ENCODE measurements at places on chromosomes 6 and 20.

DNA sequence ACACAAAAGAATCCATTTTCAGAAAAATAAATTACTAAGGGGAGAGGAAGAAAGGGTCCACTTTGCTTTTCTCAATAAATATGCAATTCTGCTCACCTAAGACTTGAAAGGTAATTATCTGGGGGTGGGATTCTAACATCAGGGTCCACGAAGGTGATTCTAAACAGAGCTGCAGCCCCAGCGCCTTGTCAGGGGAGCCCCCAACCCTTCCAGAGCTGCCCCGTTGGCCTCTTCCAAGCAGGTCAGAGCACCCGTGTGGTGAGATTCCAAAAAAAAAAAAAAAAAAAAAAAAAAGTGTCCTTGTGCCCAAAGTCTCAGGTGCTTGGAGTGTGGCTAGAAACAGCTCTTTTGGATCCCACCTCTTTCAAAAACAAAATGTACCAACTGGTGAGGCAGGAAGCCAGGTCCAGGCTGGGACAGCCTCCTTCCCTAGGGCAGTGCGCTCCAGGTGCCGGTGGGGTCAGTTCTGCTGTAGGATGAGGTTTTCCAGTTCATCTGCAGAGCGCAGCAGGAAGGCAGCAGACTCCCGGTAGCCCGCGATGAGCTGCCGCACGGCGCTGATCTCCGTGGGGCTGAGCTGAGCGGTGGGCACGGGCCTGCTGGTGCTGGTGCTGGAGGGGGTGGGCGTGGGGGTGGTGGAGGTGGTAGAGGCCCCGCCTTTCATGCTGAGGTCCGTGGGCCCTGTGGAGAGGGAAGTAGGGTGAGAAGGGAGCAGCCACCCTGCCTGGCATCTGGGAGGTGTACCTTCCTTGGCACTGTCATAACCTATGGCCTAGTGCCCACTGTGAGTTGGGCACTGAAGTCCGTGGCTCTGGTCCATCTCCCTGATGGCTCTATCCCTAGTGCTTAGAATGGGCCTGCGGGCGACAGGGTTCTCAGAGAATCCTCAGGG, 89.3 kb downstream of the ASXL1 start:
- no peak for DNase-seq

DNA sequence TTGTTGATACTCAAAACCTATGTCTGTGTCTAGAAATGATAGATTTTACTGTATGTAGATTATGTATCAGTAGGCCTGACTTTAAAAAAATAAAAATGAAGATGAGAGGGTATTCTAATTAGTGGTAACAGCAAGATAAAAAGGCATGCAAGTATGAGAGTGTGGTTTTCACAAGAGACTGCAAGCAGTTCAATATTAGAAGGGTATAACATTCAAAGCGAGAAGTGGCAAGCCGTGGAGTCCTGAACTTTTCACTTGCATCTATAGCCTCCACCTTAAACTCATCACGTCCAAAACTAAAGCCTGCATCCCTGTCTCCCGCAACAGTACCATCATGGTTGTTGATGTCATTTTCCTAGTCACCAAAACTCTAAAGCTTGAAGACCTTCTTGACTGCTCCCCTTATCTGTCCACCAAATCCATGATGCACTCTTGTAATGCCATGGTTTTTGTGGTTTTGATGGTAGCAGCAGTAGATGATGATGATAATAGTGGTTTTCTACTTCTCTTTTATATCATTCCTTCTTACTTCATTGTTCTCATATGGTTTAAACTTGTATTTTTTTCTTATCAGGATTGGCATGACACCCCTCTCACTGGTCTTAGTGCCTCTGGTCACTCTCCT, 9.2 kb upstream of the CGA start:
- no peak for DNase-seq

DNA sequence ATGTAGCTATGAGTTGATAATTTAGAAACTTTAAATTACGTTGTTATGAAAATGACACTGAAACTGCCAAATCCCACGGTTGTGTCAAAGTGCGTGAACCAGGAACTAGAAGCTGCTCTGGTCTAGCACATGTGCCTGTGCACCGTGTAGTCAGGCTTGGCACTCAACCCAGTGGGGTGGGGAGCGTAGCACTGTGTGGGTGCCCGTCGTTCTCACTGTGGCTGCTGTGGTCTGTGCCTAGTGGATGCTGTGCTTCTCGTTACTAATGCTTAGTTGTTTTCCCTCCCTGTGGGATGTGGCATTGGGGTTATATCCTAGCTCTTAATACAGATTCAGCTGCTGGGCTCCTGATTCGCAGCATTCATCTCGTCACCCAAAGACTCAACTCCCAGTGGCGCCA, 46.2 kb upstream of the ADIG start:
- peak; percentile 2 for DNase-seq

DNA sequence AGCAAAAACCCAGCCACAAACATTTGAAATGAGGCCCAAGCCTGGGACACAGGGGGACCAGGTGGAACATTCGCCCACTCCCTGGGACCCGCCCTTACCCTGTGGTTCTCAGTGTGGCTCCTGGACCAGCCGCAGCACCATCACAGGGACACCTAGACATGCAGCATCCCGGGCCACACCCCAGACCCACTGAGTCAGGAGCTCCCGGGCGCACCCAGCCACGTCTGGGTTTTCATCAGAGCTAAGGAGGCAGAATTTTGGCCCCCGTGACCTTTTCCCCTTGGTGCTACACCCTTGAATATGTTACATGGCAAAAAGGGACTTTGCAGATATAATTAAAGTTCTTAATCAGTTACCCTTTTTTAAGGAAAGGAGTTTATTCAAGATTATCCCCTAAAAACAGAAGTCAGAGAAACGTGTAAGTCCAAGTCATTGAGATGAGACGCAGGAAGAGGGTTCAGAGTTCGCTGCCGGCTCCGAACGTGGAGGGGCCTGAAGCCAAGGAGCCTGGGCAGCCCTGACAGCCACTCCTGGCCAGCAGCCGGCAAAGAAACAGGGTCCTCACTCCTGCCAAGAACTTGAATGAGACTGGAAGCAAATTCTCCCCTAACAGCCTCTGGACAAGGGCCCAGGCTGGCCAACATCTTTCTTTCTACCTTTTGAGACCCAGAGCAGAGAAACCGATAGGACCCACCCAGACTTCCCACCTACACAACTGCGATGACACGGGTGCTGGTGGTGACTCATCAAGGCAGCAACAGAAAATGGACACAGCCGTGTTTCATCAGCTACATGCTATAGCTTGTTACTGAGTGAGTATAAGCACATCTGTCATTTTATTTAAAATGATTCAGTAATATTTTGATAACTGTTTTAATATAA, 25.3 kb downstream of the BFSP1 start:
- peak; percentile 37 for DNase-seq

GRCh38 chr20:13338999-13339411, 117.9 kb downstream of the ISM1 start:
- DNase-seq = no peak

DNA sequence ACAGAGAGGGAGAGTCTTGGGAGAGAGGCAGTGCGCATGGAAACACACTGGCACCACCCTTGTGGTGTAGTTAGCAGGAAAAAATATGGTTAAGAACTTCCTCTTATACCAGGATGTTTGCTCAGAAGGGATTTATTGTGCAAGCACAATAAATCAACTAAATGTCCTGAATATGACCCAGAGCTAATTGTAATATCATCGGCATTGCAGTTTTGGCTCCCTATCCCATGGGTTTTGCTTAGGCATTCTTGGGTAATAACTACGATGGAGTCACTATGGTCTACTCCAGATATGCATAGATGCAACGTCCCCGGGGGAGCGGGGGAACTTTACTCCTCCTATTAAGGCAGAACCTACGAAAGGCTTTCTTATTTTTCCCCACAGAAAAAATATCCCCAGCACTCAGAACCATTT, 751.6 kb downstream of the EYS start:
- DNase-seq = no peak

- no peak for DNase-seq
Measured at GRCh38 chr20:43415661-43416430, 41.9 kb upstream of the SRSF6 start.

DNA sequence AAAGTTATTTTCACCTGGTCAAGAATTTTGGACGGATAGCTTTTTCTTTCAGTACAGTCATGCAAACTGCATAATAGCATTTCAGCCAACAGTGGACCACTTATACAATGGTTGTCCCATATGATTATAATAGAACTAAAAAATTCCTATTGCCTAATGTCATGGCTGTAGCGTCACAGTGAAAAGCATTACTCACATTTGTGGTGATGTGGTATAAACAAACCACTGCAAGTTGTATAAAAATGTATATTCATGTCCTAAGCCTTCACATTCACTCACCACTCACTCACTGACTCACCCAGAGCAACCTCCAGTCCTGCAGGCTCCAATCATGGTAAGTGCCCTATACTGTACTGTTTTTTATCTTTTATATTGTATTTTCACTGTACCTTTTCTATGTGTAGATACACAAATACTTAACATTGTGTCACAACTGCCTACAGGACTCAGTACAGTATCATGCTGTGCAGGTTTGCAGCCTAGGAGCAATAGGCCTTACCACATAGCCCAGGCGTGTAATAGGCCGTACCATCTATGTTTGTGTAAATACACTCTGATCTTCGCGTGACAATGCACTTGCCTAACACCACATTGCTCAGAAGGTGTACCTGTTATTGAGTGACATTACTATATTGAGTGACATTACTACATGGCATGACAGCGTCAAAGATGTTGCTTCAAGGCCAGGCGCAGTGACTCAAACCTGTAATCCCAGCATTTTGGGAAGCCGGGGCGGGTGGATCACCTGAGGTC, 17.9 kb downstream of the ABHD12 start:
- no peak for DNase-seq

- DNase-seq = peak; percentile 26
Measured at GRCh38 chr20:45011108-45011526, 44.8 kb downstream of the STK4 start.

DNA sequence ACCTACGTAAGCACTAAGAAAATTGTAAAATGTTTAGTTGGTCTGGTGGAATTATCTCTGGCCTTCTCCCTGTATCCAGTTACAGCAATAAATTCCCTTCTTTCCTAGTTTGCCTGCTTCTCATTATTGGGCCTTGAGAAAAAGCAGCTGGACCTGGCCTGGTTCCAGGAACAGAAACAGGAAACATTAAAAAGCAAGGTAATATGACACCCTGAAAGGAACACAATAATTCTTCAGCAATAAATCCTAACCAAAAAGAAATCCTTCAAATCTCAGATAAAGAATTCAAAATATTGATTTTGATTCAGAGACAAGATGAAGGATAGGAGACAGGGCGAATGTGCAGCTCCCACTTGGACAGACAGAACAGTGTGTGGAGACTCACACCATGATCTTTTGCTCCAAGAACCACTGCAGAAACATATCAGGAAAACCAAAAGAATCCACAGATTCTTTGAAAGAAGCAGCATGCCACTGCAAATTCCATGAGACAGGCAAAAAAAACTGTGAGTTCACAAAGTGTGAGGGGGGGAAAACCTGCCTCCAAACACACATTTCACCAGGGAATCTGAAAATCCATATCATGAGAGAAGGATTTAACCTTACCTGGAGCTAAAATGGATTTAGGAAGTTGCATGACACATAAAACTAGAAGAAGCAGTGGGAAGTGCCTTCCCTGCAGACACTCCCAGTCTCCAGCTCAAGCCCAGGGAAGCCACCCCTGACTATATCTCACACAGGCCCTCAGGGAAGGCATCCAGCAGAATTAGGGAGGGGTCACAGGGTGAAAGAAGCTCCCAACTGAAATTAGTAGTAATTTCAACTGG, 28.9 kb downstream of the TREM1 start:
- DNase-seq = no peak

DNA sequence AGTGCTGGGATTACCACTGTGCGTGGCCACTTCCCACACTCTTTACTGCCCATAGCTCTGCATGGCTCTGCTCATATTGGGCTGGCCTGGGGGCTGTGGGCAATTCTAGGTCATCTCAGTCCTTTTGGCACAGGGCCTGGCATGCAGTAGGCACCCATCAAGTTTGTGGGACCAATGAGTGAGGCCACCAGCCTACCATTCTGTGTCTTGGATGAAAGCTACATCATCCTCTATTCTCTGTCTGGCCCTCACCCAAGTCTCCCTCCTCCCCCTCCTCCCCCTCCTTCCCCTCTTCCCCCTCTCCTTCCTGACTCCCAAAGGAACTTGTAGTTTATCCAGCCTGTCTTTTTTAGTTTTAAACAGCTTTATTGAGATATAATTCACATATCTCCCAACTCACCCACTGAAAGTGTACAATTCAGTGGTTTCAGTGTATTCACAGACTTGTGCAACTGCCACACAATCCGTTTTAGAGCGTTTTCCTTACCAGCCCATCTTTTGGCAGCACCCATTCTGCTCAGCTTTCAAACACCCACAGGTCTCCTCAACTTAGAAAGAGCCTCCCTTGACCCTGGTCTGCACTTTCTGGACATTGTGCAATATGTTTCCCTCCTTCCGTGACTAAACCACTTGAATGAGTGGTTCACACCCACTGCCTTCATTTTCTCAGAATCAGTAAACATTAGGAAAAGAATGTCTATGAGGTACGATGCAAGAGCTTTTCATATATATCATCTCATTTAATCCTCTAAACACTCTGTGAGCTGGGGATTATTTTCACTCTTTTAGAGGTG, 21.5 kb upstream of the MRPS18A start:
- no peak for DNase-seq

DNA sequence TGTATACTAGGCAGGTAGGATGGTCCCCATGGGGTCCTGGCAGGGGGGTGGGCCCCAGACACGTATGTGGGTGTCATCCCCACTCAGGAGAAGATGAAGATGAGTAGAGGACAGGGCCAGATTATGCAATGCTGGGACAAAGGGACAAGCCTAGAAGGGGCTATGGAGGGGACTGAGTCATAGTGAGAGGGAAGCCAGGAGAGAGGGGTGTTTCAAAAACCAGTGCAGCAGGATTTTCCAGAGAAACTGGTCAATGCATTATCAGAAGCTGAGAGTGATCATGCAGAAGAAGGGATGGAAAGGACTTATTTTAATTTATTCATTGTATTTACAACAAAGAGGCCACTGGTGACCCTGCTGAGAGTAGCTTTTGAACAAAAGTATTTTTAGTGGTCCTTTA, 74.0 kb downstream of the PPP1R3G start:
- DNase-seq = no peak

DNA sequence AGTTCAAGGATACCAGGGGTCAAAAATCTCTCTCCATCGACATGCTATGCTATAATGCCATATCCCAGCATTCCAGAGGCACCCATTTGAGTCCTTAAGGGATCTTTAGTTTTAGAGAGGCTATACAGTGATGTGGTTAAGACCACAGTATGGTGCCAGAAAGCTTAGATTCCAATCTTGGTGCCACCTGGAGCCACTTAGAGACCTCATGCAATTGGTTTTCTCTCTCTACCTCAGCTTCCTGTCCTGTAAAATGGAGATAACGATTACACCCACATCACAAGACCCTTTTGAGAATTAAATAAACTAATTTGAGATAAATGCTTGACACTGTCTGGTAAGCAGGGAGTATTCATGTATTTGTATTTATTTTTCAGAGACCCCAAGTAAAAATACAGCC, 39.0 kb downstream of the PLAGL1 start:
- no peak for DNase-seq

GRCh38 chr6:69863766-69864165, 2.6 kb upstream of the COL19A1 start:
- no peak for DNase-seq

- DNase-seq = no peak
Measured at GRCh38 chr6:168789699-168790098, 348.7 kb downstream of the SMOC2 start.

GRCh38 chr6:8057793-8058192, 6.4 kb downstream of the BLOC1S5 start:
- no peak for DNase-seq

- DNase-seq = no peak
Measured at GRCh38 chr6:13239530-13240455, 88.5 kb downstream of the TBC1D7 start.

- no peak for DNase-seq
Measured at GRCh38 chr6:5752391-5752680, 254.4 kb downstream of the NRN1 start.
